ENCODE measurements at places on chromosomes 1 and 21.

DNA sequence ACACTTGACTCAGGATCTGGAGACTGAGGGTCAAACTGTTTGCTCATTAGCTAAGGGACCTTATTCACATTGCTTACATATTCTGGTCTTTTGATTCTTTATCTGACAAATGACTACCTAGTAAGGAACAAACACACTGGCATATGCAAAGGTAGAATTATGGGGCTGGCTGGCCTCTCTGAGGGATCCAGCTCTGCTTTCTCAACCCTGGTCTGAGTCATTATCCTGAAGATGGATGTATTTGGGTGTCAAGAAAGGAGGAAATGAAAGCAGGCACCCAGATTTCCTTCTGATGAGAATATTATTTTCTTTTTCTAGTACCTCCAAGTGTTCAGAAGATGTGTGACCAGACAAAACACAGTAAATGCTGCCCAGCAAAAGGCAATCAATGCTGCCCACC lies 6.0 kb downstream of the SMCP start:
- DNase-seq, result no peak

DNA sequence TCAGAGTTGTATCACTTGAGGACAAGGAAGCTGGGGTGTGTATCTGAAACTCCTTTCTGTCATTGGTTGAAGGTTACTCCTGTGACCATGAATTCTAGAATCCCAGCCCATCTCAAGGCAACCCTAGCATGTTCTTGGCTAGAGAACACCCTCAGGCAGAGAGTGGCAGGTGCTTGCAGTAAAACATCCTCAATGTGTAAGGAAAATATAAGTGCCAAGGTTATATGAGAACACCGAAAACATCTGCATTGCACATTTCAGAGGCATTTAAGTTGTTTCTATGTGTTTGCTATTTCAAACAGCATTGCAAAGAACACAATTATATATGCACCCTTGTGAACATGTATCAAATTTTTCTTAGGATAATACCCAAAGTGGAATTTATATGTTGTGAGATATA lies 471.9 kb downstream of the USP25 start:
- DNase-seq, result no peak

DNA sequence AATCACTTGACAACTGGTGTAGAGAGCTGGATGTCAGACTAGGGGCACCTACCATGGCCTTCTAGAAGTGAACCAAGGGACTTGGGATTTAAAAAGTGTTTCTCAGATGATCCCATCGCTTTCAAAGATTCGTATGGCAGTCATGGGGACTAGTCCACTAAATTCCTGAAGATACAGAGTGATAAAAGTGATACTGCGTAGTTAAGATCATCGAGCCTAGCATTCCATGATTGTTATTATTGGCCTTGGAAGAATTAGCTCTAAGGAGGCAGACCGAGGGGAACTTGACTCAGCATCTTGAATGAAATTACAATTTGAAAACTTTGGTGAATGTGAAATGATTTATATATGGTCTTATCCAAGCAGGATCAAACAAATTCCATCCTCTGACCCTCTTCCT lies 1.3 kb upstream of the CHIA start:
- no peak for DNase-seq

- DNase-seq, result no peak
Measured at GRCh38 chr1:57976216-57976615, 552.4 kb upstream of the DAB1 start.

- DNase-seq, result no peak
Measured at GRCh38 chr1:164969253-164969652, 387.3 kb downstream of the LMX1A start.

DNA sequence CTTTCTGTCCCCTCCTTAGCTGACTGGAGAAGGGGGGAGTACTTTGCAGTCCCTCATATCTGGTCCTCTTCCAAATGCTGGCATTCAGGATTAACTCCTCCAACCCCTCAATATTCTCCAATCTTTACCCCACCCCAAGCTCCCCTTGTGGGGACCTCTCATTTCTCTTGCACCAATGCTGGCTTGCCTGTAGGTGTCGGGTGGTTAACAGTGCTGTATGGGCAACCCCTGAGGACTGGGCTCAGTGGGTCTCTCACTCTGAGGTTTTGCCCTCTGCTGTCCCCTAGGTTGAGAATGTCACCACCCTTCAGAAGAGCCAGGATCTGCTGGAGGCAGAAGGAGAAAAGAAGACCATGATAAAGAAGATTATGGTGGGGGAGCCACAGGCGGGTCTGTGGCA lies 27.0 kb downstream of the MROH7 start:
- no peak for DNase-seq

- no peak for DNase-seq
Measured at GRCh38 chr1:199766218-199766792, 261.2 kb upstream of the NR5A2 start.

DNA sequence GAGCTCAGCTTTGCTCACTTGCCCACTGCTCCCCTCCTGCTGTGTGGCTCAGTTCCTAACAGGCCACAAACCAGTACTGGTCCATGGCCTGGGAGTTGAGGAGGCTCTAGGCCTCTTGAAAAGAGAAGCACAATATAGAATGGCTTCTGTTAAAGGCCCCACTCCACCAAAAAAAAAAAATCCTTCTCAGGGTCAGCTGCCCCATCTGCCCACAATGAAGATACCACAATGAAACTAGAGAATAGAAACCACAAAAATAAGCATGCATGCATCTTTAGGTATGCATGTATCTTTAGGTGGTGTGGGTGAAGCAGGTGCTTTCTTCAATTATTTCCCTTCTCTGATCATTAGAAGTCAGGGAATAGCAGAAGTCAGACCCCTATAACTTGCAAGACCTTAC lies 620.4 kb upstream of the BEND5 start:
- no peak for DNase-seq

DNA sequence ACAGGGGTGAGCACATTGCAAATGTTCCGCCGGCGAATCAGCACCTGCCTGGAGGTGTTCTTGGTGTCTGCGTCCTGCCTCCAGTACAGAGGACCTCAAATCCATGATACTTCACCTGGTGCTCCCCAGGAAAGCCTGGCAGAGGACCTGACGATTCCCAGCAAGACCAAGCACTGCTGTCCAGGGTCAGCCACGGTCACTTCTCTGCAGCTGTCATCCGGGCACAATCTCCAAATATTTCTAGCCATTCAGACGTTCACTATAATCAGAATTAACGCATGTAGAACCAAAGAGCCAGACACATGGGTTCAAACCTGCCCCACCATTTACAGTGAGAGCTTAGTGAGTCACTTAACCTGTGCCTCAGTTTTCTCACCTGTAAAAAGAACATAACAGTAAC lies 74.5 kb downstream of the CLIC6 start:
- DNase-seq, result no peak

DNA sequence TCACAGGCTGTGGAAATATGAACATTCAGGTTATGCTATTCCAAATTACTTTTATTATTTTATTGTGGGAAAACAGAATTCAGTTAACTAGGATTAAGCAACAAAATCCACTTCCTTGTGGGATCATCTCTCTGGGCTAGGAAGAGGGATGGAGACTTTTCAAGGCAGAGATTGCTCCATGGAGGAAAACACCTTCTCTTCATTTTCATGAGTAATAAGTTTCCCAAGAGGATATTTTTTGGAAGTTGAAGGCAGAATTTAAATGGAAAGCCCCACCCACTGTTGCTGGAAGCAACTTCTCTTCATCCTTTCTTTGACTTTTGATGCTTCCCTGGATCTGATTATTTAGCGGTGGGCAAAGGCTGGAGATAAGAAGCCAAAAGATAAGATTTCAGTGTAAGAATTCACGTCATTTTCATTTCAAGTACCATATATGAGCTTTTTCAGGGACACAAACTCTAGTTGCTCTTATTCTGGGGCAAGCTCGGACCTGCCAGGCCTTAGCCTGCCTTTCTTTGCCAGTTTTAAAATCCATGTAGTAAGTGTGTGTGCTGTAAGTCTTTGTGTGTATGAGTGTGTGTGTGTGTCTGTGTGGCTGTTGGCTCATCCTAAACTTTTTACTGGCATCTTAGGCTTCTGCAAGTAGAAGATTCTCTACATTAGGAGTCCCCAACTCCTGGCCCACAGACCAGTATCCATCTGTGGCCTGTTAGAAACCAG lies 11.7 kb upstream of the IL24 start:
- DNase-seq, result no peak

Data from H1 (cell line).